ENCODE measurements at places on chromosomes 11 and 22. TPM values are rescaled to one million over a fixed set of nuclear protein-coding genes. Genes with fewer than 3 reads are reported as not detected.
A peak's percentile ranks its signal among the peaks of the same experiment; 100 is the strongest.

DNA sequence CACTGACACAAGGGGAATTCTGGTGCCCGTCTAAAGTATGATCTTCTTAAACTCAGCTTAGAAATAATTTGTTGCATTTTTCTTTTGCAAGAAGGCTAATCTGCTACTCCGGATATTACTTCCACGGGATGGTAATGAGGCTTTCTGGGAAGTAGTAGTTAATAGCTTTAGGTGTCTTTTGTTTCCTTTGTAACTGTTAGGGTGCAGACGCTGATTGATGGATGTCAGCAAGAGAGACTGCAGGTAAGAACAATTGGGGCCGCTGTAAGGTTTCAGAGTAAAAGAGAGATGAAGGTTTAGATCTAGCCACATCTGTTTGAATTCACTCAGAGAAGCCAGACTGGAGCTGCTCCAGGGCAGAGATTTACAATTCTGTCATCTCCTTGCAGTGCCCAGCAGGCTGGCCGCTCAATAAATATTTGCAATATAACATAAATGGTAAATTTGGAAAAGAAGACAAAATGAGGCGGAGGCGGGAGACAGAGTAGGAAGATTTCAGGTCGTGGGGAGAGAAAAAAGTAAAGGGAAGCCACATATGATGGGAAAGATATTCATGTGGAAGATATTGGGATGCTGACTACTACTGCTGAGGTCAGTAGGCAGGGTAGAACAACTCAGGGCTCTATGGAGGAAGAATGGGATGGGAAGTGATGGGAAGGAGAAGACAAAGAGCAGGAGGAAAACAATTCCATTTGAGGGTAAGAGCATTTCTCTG lies 320.5 kb downstream of the AASDHPPT start:
- DNase-seq, result no peak

DNA sequence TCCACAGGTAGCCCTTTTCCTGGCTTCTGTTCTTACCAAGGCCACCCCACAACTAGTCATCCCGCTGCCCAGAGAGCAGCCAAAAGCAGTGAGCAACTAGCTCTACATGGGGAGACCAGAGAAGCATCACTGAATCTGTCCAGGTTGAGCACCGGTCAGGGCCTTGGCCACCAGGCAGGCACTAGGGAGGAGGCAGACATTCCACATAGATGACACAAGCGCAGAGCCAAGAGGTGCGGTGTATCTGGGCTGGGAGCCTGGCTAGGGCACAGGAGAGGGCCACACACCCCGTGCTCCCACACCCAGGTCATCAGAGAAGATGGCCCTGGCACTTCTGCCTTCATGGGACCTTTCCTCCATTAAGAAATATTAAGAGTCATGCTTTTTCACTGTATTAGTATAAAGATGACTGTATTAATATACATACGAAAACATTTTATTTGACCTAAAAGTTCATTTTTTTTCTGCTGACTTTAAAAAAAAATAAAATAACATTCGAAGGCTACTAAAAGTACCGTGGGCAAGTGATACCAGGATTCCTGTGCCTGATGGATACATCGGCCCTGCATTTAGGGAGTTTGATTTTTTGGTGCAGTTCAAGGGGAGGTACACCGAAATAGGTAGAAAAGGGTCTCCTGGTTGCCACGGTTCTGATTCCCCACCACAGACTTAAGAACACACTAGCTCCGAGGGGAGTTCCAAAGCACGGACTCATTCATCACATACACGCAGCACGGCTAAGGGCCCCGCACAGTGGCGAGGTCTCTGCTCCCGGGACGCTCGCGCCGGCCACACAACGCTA lies 1.2 kb downstream of the DGCR2 start:
- peak; percentile 44 for DNase-seq

DNA sequence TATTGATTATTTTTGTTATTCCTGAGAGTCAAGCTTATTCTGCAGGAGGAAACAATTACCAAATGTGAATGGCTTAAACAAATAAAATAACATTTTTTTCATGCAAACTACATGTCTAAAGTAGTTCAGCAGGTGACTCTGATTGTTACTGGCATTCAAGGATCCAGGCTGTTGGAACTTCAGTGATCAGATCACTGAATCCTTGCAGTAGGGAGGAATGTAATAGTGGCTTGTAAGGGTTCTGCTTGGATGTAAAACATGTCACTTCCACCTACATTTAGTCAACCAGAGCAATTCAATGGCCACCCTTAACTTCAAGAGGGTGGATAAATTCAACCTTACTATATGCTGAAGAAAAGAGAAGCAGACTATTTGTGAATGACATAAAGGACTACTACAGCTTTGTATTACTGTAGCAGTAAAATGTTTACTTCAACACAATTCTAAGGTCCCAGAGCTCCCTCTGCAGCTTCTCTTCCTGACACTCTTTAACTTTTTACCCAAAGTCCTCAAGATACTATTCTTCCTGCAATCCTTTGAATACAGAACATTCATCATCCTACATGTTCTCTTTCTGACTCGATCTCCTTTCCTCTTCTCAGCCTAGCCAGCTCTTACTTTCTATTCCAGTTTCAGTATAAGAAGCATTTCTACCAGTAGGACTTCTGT lies 284.0 kb downstream of the LRRC4C start:
- DNase-seq, result no peak

DNA sequence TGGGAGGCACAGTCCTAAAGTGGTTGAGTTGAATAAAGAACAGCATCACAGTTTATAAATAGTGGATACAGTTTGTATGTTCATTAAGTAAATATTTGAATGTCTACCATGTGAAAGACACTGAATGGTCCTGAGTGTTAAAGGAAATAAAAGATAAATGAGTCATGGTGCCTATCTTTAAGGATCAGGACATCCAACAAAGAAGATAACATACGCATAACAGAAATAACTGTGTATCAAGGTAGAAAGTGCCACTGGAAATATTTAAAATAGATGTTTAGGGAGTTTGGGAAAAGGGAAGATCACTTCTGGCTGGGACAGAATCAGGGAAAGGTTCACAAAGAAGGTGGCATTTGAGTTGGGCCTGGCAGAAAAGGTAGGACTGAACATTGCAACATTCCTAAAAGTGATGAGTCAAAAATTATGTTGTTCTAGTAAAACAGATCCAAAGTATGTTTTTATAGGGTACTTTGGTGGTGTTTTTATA lies 41.5 kb downstream of the CSTPP1 start:
- DNase-seq, result peak; percentile 42

DNA sequence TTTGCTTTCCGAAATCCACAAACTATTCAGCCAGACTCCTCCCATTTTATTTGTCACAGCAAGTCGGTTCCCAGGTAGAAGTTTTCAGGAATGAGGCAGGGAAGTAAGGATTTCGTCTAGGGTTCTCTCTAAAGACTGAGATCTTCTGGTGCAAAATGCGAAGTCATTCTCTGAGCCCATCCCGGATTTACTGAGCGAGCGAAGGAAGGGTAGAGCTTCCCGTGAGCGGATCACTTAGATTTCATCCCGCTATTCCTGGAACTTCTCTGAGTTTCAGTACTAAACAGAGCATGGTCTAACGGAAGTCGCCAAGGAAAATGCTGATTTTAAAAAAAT lies 3.1 kb upstream of the CALCA start:
- no peak for DNase-seq

DNA sequence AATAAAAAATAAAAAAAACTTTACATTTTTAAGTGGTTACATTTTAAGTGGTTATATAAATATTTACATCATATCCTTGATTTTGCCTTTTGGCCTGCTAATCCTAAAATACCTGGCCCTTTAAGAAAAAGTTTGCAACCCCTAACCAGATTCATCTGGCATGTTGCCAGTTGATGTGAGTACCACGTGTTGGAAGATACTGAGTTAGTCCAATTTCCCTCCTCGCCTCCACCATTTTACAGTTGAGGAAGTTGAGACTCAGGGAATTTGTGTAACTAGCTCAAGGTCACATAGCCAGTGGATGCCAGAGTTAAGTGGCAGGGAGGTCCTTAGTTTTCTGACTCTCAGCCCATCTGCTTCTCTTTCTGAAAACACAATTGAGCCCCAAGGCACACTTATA lies 5.1 kb downstream of the ELF5 start:
- DNase-seq, result no peak

DNA sequence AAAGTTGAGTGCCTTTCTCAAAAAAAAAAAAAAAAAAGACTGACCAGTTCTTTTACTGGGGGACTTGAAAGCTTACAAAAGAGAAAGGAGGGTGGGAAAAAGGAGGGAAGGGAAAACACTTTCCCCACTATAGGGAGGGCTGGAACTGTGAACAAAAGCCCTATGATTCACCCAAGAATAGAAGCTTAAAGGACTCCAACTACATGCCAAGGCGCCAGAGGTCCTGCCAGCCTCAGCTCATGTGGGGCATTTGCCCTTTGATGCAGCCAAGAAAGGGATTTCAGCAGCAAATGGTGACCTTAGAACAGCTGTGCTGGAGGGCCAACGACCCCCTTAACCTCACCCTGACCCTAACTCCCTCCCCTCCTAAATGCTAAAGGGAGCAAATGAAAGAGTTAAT lies 160.0 kb downstream of the NTM start:
- no peak for DNase-seq

GRCh38 chr11:27347359-27348339 lies 15.4 kb downstream of the CCDC34 start:
- no peak for DNase-seq

GRCh38 chr11:133515107-133515506 lies 17.2 kb downstream of the OPCML start:
- no peak for DNase-seq

- no peak for DNase-seq
Measured at GRCh38 chr11:62432695-62433094, 13.9 kb downstream of the SCGB1A1 start.

DNA sequence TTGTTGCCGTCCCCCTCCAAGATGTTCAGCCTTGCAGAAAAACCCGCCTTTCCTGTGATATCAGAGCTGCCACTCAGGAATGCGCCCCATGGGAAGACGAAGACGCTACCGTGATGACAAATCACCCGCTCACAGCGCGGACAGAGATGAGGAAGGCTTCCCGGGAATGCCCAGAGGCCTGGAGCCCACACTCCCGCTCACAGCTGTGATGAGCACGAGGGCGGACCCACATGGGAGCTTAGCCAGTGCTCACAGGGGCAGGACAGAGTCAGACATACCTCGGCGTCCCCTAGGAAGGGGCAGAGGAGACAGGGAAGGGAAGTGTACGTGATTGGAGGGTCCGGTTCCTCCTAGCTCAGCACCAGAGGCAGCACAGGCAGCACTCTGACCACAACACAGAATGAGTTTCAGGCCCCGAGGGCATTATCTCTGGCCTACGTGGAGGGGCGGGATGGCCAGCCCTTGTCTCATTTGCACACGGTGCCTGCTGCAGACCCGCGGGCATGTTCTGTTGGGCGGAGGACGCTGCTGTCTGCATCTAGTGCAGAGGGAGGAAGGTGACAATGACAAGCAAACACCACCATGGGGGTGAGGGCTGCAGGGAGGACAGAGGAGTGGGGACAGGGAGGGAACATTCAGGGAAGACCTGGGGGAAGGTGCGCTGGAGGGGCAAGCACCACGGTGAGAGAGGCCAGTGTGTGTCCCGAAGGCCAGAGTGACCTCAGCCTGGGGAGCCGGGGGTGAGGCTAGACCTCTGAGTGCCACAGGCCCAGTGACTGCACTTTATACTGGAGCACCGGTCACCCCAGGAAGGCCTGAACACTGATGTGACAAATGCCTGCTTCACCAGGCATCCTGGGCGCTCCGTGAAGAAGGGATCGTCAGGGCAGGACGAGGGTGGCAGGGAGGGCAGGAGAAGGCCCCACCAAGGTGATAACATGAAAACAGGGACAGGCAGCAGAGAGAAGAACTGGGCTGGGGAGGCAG lies 79.6 kb downstream of the CELSR1 start:
- peak; percentile 3 for DNase-seq

DNA sequence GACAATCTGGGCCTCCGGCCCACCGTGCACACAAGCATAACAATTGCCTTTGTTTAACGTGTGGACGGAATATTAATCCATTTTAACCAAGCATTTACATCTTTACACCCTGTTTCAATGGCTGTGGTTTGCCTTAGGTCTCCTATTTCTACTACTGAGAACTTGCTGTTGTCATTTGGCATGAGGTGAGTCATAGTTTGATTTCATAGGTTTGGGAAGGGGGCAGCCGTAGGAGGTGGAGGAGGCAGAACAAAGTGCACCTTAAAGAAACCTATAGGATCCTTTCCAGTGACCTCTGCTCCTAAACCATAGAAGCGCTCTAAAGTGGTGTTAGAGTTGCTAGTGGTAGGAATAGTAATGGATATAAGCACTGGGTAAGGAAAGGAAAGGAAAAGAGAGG lies 59.4 kb downstream of the ARHGAP42 start:
- no peak for DNase-seq

GRCh38 chr22:38041760-38042487 lies 15.3 kb upstream of the PICK1 start:
- DNase-seq, result no peak

DNA sequence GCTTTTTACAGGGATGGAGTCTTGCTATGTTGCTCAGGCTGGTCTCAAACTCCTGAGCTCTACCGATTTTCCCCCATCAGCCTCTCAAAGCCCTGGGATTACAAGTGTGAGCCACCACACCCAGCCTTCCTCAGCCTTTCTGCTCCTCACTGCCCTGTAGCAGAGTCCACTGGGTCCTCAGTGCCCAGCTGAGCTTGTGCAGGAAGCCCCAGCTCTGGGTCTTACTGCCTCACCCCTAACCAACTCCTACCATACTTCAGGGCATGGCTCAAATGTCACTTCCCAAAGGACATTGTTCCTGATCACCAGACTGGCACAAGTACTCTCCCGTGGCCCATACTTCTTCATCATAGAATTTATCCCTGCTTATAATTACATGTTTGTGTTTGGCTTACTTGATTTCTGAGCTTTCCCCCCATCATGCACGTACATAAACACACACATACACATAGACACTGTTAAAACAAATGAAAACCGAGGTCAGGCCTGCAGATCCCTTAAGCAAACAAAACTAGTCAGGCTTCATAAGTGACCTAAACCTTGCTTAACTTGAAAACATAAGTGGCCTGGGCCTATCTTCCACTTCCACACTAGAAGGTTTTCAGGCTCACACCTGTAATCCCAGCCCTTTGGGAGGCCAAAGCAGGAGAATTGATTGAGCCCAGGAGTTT lies 14.0 kb upstream of the SLC43A3 start:
- DNase-seq, result no peak

- peak; percentile 28 for DNase-seq
Measured at GRCh38 chr11:38460896-38461295, 1862.9 kb upstream of the RAG2 start.

GRCh38 chr11:128707681-128708080 lies 13.8 kb downstream of the FLI1 start:
- DNase-seq, result peak; percentile 53

DNA sequence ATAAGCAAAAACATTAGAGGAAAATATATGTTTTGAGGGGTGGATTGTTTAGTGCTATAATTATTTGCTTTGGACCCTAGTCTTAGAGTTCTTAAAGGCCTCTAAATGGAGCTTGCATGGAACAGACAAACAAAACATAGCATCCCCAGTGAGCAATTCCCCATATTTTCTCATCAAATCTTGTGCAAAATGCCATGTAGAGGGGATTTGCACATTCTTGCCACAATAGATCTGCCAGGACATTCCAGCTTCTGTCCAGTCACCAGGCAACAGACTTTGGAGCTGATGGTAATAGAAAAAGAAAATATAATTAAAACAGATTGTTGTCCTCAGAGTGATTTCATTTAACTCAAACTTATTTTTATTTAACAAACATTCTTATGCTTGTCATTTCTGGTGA lies 360.3 kb upstream of the PDGFD start:
- DNase-seq, result no peak

The SLC25A18 gene
- total RNA-seq, result 0.32 TPM

The FGF4 gene
- total RNA-seq, result not detected

The OSBP2 gene
- total RNA-seq, result 0.97 TPM

The SYNGR1 gene
- 8.6 TPM for total RNA-seq

The CEND1 gene
- 0.43 TPM for total RNA-seq

The TMEM191B gene
- total RNA-seq, result 2.3 TPM

The ARHGAP8 gene
- 0.97 TPM for total RNA-seq

The CYTH4 gene
- under 0.01 TPM for total RNA-seq

The DERL3 gene
- 0.32 TPM for total RNA-seq

The FAM181B gene
- total RNA-seq, result not detected

All from fibroblast of villous mesenchyme (primary cell).